HT1080 (cell line): ENCODE measurements at places on chromosomes 11 and 22.

DNA sequence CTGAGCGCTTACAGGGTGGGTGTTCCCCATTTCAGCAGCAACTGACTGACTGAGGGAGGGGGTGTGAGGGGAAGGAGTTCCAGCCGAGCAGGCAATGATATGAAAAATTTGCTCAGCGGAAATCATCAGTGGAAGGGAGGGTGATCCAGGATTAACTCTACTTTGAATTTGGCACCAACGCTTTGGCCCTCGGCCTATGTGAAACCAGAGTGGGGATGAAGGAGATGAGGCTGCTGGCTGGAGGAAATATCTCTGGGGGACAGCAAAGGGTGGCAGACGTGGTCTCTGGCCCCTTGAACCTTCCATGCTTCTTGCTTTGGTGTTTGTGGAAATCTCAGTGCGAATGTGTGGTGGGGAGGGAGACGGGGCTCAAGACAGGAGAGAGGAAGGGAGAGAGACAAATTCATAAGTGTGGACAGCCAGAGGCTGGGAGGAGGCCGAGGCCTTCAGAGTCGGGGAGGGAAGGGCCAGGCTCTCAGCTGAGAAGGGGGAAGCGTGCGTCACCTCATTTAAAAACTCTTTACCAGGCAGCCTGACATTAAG lies 83.6 kb downstream of the FDX1 start:
- no peak for DNase-seq

GRCh38 chr11:134349109-134349801 lies 17.5 kb downstream of the GLB1L2 start:
- no peak for DNase-seq

DNA sequence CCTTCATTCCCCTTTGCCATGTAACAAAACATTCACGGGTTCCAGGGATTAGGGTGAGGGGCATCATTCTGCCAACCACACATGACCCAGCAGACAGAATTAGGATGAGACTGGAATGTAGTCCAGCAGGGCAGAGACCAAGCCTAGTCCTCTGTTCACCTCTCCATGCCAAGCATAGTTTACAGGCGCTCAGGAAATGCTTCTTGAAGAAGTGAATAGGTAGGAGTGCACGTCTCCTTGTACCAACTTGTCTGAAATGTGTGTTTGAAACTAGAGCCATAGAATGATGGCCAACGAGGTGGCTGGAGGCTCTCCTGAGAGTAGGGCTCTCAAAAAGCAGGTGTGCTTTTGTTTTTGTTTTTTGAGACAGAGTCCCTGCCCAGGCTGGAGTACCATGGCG lies 8.2 kb downstream of the SPINDOC start:
- DNase-seq: no peak

- no peak for DNase-seq
These were observed 146.8 kb downstream of the ENTHD1 start for GRCh38 chr22:39746600-39747262.

DNA sequence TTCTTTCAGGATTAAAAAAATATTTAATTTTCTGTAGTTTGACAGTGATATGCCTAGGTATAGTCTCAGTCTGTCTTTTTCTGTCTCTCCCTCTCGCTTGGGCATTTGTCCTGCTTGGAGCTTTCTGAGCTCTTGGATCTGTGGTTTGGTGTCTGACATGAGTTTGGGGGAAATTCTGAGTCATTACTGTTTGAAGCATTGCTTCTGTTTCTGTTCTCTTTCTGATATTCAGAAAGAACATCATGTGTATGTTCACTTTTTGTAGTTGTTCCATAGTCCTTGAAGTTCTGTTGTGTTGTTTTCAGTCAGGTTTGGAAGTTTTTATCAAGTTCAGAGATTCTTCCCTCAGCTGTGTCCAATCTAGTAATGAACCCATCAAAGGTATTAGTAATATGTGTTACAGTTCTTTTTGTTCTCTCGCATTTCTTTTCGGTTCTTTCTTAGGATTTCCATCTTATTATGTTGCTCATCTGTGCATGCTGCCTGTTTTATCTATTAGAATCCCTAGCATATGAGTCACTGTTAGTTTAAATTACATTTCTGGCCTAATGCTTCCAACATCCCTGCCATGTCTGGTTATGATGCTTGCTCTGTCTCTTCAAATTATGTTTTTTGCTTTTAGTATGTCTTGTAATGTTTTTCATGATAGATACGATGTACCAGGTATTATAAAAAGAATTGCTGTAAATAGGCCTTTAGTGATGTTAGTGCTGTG lies 48.4 kb downstream of the DDX10 start:
- peak; percentile 50 for DNase-seq

DNA sequence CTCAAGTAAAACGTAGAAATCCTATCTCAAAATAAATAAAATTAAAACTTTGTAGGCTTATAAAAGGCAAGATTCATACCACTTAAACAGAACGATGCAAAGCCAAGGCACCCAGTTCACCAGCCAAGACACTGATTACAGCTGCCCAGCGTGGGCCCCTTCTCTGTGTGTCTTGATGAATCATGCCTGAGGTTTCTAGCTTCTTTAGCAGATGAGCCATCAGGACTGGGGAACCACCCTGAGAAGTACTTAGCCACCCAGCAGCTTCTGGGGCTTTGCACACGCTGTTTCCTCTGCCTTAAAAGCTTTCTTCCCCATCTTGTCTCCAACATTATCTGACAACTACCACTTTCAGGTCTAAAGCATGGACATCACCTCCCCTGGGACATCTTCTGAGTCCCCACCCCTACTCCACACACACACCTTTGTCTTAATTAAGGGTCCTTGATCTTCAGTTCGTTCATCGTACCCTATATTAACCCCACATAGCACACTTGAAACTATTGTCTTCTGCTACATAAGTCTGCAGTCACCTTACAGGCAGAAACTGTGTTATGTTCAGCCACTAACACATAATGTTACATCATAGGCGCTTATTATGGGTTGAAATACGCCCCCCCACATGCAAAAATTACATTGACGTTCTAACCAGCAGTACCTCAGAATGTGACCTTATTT lies 8.7 kb upstream of the LAYN start:
- DNase-seq: peak; percentile 92

DNA sequence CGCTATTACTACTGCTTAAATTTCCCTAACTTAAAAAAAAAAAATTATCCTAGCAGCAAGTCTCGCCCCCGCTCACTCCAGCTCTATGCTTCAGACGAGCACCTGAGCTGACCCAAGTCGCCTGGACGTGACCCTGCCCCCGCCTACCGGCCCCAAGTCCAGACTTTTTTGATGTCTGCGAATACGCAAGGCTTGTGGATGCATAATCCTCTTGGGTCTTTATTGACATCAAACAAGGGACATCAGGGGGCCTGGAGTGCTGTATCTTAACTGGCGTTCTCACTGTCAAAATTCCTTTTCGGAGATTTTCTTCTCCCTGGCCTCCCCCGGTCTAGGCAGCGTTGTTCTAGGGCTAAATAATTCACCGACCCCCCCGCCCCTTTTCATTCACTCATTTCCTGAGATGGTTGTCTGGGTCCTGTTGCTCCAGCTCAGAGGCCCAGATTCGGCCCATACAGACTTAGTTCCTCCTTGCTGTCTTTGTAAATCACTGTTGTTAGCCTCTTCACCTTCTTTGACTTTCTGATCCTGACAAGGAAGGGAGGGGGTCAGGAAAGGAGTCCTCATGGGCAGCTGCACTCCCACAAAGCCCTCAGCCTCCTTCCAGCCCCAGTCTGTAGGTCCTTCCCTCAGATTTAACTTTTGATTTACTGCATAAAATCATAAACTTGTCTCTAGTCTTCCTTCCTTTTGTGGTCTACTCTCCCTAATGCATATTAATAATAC lies 601 bp upstream of the LRP4 start:
- DNase-seq: no peak

DNA sequence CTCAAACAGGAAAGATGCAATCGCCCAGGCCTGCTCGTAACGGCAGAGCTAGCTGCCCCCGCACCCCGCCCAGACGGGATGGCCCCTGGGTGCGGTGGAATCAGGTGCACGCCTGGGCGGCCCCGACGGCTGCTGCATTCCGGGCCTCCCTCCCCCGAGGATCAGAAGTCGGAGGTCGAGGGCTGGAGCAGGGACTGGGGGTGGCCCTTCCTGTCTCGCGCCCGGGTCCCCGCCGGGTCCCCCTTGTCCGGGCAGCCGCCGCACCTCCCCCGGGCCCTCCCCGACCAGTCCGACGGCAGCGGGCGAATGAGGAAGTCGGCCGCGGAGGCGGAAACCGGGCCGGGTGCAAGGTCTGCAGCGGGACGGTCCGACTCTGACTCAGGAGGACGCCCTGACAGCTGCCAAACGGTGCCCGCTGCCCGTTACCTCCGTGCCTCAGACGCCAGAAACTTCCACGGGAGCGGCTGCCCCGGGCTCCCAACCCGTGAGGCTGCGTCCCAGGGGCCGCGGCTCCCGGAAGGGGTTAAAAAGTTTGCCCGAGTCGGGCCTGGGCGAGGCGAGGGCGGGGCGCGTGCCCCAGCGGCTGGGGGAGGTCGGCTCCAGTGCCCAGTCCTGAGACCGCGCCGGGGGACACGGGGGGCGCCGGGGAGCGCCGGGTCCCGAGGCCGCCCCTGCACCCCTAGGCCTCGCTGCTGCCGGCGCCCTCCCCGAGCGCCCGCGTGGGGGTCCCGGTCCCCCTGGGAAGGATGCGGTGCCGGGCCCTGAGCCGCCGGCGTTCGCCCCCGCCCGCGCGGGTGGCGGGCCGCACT lies 663 bp downstream of the MYH9 start:
- no peak for DNase-seq

- peak; percentile 32 for DNase-seq
These were observed 108.9 kb downstream of the KIRREL3 start for GRCh38 chr11:126891556-126892217.

GRCh38 chr22:30921108-30921507 lies 47.5 kb downstream of the MORC2 start:
- DNase-seq: no peak

DNA sequence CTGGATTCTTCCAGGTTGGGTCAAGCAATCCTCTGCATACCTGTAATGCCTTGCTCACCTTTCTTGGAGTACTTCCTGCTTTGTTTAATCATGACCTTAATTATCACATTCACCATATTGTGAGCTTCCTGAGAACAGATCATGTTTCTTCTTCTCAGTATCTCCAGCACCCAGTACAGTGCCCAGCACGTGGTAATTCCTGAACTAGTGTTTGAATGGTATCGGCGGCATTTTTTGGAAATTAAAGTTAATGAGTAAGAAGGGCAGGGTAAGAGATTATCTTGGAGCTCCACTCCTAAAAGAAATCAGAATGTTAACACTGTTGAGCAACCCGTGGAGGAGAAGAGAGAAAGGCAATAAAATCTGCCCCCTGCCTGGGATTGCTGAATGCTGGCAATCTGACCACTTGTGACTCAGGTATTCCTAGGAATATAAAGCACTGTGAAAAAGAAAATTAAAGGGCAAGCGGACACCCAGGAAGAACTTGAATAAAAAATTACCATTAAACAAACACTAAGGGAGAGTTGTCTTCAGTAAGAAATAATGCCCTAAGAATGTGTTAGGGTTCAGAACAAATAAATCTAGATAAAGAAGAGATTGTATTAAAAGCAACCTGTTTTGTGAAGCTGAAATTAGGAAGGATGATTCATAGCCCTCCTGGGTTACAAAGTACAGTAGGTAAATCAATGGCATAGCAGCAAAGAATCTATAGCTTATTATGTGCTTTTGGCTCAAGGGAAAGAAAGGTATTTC lies 92.9 kb downstream of the PDHX start:
- DNase-seq: peak; percentile 88

- DNase-seq: no peak
These were observed 128.2 kb downstream of the PHF21B start for GRCh38 chr22:44881624-44882023.

- no peak for DNase-seq
These were observed 456.2 kb downstream of the BRD1 start for GRCh38 chr22:49371325-49372110.

- no peak for DNase-seq
These were observed 2.8 kb downstream of the THRSP start for GRCh38 chr11:78066471-78066870.

DNA sequence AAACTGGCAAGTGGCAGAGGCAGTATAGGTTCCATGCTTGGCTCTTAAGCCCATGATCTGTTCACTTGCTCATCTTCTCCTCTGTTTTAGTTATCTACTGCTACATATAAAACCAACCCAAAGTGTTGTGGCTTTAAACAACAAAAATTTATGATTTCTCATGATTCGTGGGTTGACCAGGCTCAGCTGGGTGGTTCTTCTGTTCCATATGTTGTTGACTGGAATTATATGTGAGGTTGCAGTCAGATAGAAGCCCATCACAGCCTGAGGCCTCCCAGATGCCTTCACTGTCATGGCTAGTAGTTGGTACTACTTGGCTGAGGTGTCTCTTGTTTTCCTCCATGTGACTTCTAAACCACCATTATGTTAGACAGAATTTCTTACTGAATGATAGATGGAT lies 632.6 kb downstream of the NELL1 start:
- DNase-seq: no peak
